LHCN-M2 (cell line): ENCODE measurements at places on chromosomes 7 and 10. TPM values are rescaled to one million over a fixed set of nuclear protein-coding genes. Genes with fewer than 3 reads are reported as not detected.

The FAM200A gene
- 11.4 and 15.0 TPM in 2 replicates for total RNA-seq

The ANKRD2 gene
- total RNA-seq, result 0.11 TPM in 1 of 2 replicates, not detected in the other

The TBX20 gene
- total RNA-seq, result not detected in 2 replicates

The GRB10 gene
- 17.5 and 24.0 TPM in 2 replicates for total RNA-seq

The HMX2 gene
- total RNA-seq, result not detected in 2 replicates

The TET1 gene
- total RNA-seq, result 2.9 and 3.2 TPM in 2 replicates

The CYP2E1 gene
- 0.52 and 1.1 TPM in 2 replicates for total RNA-seq

The MMD2 gene
- not detected in 2 replicates for total RNA-seq

The FEZF1 gene
- 0.06 TPM in 1 of 2 replicates, not detected in the other for total RNA-seq

The TLL2 gene
- total RNA-seq, result 0.11 TPM in 1 of 2 replicates, not detected in the other

The VGF gene
- 0.45 and 0.69 TPM in 2 replicates for total RNA-seq

The TMEM72 gene
- not detected in 2 replicates for total RNA-seq

The CPA4 gene
- total RNA-seq, result 90.5 and 118 TPM in 2 replicates

The GIMAP4 gene
- not detected in 2 replicates for total RNA-seq

The ABCA13 gene
- total RNA-seq, result 2.9 and 3.4 TPM in 2 replicates

The C10orf143 gene
- total RNA-seq, result 0.96 and 0.98 TPM in 2 replicates

The ZNF716 gene
- not detected in 2 replicates for total RNA-seq

The C10orf90 gene
- total RNA-seq, result 1.0 and 2.7 TPM in 2 replicates

The EPHA1 gene
- not detected in 2 replicates for total RNA-seq

The BICC1 gene
- total RNA-seq, result 17.3 and 20.7 TPM in 2 replicates

The HYAL4 gene
- not detected in 2 replicates for total RNA-seq

The SMO gene
- 1.8 and 2.2 TPM in 2 replicates for total RNA-seq

The CRPPA gene
- total RNA-seq, result 3.7 and 4.5 TPM in 2 replicates

The C10orf67 gene
- total RNA-seq, result 0.11 and 0.19 TPM in 2 replicates

The FAM241B gene
- total RNA-seq, result not detected in 2 replicates

The WEE2 gene
- total RNA-seq, result not detected in 2 replicates

The COX19 gene
- total RNA-seq, result 6.5 TPM in 2 replicates

The SHH gene
- total RNA-seq, result not detected in 2 replicates

The MRC1 gene
- not detected in 2 replicates for total RNA-seq

The HTRA1 gene
- total RNA-seq, result 1,894 and 1,897 TPM in 2 replicates

The DPYSL4 gene
- total RNA-seq, result 21.9 and 22.4 TPM in 2 replicates

The HOXA4 gene
- 7.5 and 8.9 TPM in 2 replicates for total RNA-seq

The NAT16 gene
- not detected in 2 replicates for total RNA-seq

The MOGAT3 gene
- not detected in 2 replicates for total RNA-seq

The TUBB8 gene
- not detected in 2 replicates for total RNA-seq

The ELN gene
- 2.1 and 3.3 TPM in 2 replicates for total RNA-seq

The HOXA9 gene
- 8.7 TPM in 2 replicates for total RNA-seq

The ECD gene
- 33.0 and 36.6 TPM in 2 replicates for total RNA-seq

The UCN3 gene
- not detected in 2 replicates for total RNA-seq

The PCDH15 gene
- total RNA-seq, result 0.11 TPM in 1 of 2 replicates, not detected in the other

The COL13A1 gene
- total RNA-seq, result 1.5 and 2.6 TPM in 2 replicates

The HKDC1 gene
- 0.17 and 1.1 TPM in 2 replicates for total RNA-seq

The SDK1 gene
- 7.2 and 8.3 TPM in 2 replicates for total RNA-seq

The PHYHIPL gene
- total RNA-seq, result 0.06 and 0.13 TPM in 2 replicates

The HPSE2 gene
- total RNA-seq, result not detected in 2 replicates

The DUS4L gene
- 13.9 and 17.8 TPM in 2 replicates for total RNA-seq

The CYP3A7 gene
- total RNA-seq, result 0.06 TPM in 1 of 2 replicates, not detected in the other

The CCL24 gene
- total RNA-seq, result not detected in 2 replicates
